SHP77 (cell line): ENCODE measurements at places on chromosomes 1 and 21.
A peak's percentile ranks its signal among the peaks of the same experiment; 100 is the strongest.

- no peak for DNase-seq
These were observed 11.8 kb upstream of the NTMT2 start for GRCh38 chr1:170133766-170134495.

DNA sequence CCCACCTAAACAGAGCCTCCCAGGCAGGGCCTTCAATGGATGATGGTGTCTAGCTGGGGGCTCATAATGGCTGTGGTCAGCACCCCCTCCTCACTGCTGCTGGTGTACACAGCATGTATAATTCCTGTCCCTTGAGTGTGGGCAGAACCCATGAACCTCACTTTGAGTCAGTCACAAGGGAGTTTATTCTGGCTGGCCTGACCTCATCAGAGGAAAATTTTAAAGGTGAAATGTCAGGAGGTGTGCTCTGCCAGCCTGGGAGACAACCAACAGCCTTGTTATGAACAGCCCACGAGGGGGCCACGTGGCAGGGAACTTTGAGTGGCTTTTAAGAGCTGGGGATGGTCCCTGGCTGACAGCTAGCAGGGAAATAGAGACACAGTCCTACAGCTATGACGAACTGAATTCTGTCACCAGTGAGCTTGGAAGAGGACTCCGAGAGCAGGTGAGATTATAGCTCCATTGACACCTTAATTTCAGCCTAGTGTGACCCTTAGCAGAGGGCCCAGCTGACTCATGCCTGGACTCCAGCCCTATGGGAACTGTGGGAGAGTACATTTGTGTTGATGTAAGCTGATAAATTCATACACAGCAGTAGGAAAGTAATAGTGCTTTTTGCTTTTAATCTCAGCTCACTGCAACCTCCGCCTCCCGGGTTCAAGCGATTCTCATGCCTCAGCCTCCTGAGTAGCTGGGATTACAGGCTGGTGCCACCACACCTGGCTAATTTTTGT, 73.5 kb upstream of the RUNX3 start:
- DNase-seq = no peak

DNA sequence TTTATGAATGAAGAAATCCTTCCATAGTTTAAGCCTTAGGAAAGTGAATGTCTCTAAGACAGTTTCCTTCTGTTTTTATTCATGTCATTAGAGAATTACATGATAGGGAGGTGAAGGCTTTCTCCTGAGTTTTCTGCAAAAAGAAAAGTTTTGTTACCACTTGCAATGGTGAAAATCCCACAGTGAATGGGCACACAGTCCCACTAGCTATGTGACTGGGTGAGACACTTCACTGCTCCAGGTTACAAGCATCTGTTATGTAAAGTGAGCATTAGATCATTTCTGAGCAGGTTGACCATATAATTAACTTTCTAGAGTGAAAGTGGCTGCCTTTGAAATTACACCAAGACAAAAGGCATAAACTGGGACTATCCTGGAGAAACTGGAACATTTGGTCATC, 38.9 kb upstream of the GREM2 start:
- no peak for DNase-seq

GRCh38 chr1:30639881-30640452, 83.4 kb downstream of the MATN1 start:
- DNase-seq = no peak

- no peak for DNase-seq
These were observed 110.0 kb upstream of the VANGL1 start for GRCh38 chr1:115531631-115532264.

DNA sequence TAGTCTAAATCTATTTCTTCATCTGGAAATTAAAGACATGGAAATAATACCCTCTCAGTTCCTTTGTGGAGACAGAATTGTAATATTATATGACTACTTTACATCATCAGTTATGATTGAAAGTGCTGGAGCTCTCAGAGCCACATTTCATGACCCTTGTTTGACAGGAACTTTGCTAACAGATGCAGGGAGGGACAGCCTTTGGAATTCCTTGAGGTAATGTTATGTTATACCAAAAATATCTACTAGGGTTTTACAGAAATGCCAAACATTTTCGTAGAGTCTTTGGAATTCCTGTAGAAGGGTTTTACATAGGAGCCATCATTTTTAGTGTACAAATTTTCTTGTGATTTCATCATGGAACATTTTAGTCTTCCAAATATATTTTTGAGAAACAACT, 57.4 kb upstream of the ADAMTS5 start:
- no peak for DNase-seq

DNA sequence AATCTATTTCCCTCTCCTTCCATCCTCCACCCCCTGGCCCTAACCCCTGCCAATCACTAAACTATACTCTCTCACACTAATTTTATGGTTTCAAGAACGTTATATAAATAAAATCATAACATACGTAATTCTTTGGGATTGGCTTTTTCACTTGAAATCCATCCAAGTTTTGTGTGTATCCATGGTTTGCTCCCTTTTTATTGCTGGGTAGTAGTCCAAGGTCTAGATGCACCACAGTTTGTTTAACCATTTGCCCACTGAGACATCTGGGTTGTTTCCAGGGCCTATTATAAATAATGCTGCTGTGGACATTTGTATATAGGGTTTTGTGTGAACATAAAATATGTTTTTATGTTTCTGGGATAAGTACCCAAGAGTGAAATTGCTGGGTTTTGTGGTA, 61.4 kb downstream of the TEX35 start:
- DNase-seq = no peak

DNA sequence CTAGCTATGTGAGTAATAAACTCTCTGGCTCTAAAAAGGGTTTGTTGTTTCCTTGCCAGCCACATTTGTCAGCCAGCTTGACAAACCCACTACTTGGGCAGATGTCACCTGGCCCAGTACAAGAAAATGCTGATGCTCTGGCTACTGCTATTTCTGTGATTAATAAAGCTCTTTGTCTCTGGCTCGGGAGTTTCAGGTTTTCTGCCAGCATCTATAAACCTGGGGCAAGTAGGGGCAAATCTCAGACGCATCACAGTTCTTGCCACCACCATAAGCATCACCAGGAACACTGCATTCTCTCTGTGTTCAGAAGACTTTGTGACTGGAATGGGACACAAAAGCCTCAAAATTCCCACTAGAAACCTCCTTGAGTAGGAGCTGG, 2.5 kb downstream of the ITLN2 start:
- no peak for DNase-seq

- peak; percentile 67 for DNase-seq
These were observed 38.6 kb upstream of the ETS2 start for GRCh38 chr21:38766987-38767722.

DNA sequence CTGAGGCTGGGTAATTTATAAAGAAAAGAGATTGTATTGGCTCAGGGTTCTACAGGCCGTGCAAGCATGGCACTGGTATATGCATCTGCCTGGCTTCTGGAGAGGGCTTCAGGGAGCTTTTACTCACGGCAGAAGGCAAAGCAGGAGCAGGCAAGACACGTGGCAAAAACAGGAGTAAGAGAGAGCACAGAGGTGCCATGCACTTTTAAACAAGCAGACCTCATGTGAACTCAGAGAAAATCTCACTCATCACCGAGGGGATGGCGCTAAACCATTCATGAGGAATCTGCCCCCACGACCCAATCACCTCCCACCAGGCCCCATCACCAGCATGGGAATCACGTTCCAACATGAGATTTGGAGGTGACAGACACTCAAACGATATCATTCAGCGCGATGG, 400.7 kb upstream of the RUNX1 start:
- DNase-seq = no peak

GRCh38 chr21:27155130-27155500, 188.2 kb upstream of the ADAMTS5 start:
- no peak for DNase-seq
